Stimulated activated CD4-positive, alpha-beta T cell treated with anti-CD3 and anti-CD28 coated beads, Interleukin-1b, Interleukin-23, amount 100 ng/mL, for 1 hour (primary cell): ENCODE measurements at places on chromosomes 5 and 9.

GRCh38 chr5:59756373-59757035, 137.0 kb downstream of the PDE4D start:
- DNase-seq, result no peak

GRCh38 chr5:131104169-131104808, 60.8 kb downstream of the HINT1 start:
- DNase-seq, result no peak

GRCh38 chr9:91536211-91536691, 112.6 kb upstream of the NFIL3 start:
- no peak for DNase-seq

GRCh38 chr5:141518618-141519015, 29.7 kb downstream of the PCDHGC5 start:
- DNase-seq, result no peak

GRCh38 chr5:1020452-1020961, 11.9 kb downstream of the NKD2 start:
- DNase-seq, result no peak

DNA sequence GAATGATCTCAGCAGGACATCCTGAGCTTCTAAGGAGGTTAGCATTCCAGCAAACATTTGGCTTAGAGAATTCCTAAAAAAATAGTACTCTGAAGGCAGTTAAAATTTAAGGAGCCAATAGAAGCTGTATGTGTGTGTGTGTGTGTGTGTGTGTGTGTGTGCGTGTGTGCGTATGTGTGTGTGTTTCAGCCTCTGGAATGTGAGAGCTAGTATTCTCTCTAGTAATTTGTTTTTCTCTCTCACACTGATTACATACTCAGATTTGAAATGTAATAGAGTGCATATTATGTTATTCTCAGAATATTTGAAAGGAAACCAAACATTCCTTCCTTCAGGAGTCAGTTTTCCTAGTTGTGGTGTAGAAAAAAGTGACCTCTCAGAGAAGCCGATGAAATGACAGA, 279.6 kb downstream of the TMEM38B start:
- DNase-seq, result no peak

GRCh38 chr5:97096191-97096590, 46.2 kb downstream of the LIX1 start:
- no peak for DNase-seq

DNA sequence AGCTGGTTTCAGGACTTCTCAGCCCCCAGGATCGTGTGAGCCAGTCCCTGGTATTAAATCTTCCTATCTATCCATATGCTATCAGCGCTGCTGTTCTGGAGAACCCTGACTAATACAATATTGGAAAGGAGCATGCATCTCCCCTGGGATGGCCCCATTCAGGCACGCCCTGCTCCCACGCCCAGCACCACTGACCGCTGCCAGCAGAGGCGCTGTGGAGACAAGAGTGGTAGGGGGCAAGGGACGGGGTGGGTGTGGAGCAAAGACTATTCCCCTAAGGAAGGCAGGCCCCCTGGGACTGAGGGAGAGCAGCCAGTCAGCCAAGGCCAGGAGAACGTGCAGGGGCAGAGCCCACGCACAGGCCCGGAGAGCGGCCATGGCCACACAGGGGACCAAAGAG, 116.0 kb downstream of the VAV2 start:
- DNase-seq, result no peak

- no peak for DNase-seq
Measured at GRCh38 chr9:135410831-135411473, 68.6 kb upstream of the PPP1R26 start.

DNA sequence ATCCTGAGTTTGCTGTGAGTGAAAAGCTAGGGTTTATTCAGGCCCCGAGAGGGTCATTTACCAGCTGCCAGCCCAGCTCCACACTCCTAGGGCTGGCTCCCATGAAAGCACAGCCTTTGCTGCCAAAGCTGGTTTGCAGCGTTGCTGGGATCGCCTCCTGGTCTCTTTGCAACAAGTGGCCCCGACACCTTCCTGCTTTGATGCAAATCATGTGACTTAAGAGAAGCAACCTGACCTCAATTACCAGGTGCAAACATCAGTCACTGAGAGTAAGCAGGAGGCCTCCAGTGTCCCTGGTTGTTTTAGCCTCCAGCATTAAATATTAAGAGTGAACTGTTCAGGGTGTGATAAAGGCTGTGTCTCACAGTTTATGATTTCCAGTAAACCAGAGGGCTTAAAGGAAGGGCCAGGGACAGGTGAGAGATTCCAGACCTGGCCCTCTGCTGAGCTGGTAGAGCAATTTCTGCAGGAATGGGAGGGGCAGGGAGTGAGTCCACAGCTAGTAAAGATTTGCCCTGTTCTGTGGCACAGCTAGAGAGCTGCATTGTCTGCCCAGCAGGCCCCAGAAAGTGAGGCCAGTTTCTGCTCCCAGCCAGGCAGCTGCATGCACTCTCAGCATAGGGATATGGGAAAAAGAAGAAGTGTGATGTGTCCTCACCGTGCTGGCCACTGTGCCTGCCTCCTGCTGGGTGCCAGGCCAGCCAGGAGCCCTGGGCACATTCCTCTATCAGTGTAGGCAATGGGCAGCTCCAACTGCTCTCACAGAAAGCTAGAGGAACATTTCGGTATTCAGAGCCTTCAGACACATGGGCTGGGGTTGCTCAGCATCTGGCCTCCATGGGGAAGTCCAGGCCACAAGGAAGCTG, 58.0 kb downstream of the SLC22A5 start:
- DNase-seq, result no peak

DNA sequence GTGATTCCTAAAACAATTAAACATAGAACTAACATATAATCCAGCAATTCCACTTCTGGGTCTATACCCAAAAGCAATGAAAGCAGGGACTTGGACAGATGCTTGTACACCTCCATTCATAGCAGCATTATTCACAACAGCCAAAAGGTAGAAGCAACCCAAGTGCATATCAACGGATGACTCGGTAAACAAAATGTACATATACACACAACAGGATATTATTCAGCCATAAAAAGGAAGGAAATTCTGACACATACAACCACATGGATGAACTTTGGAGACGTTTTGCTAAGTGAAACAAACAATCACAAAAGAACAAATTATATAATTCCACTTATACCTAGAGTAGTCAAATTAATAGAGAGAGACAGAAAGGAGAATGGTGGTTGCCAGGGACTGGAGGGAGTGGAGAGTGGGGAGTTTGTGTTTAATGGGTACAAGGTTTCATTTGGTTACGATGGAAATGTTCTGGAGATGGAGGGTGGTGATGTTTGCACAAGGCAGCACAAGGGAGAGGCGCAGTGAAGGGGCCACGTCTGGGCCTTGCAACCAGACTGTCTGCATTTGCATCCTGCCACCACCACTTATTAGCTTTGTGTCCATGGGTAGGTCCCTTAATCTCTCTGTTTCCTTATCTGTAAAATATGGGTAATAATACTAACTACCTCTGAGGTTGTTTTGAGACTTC, 36.3 kb upstream of the RLN1 start:
- DNase-seq, result no peak

DNA sequence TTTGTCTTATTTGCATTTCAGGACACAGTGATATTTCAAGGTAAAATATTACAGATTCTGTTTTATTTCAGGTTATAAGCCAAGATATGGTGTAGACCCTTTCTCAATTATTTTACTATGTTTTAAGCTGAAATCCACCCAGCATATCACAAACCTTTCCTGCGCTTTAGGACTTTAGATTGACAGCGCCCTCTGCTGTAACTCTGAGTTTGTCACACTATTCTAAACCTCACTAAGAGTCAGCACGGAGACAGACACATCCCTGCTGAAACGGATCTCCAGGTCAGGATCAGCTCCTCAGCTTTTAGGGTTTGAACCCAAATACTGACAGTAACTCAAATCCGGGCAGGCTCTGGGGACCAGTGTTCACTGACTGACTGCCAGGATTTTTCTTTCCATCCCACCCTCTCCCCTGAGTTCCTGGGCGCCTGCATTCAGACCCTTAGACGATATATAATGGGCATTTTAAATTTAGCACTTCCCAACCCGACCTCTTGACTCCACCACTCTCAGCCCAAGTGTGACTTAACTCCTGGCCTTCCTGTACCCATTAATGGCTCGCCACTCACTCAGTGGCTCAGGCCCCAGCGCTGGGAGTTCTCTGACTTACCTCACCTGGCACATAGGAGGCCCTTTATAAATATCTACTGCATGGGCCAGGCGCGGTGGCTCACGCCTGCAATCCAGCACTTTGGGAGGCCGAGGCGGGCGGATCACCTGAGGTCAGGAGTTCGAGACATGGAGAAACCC, 33.5 kb downstream of the TLX3 start:
- no peak for DNase-seq

- DNase-seq, result no peak
Measured at GRCh38 chr9:93254806-93255493, 71.0 kb downstream of the WNK2 start.

GRCh38 chr9:21616082-21616778, 134.1 kb upstream of the IFNE start:
- no peak for DNase-seq

DNA sequence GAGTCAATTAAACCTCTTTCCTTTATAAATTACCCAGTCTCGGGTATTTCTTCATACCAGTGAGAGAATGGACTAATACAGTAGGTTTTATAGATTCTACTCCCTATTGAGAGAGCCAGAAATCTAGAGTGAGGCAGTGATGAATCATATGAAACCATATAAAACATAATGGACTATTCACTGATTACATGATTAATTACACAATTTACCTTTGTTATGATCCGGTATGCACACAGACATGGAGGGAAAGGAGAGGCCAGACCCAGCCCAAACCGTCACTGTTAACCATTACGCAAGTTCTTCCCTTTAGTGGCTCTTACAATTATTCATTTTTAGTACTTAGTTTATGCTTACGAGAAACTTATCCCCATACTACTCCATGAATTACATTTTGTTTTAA, 205.0 kb downstream of the DNAH5 start:
- DNase-seq, result no peak

DNA sequence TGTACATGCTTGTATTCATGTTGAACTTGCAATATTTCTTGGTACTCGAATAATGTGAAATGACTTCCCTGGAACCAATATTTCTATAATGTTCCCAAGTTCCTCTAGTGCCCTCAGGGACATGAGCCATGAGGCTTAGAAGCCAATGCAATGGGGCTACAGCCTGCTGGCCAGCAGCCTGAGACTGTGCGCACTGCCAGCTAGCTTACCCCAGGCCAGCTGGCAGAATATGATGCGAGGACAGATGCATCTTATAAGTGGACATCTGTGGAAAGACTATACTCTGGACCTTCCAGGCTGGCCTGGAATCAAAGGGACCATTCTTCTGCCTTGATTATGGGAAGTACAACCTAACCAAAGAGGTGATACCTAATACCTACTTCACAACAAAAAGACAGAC, 1862.0 kb upstream of the ACO1 start:
- no peak for DNase-seq

GRCh38 chr5:10418654-10419345, 22.9 kb upstream of the ROPN1L start:
- no peak for DNase-seq

- no peak for DNase-seq
Measured at GRCh38 chr5:132224716-132225115, 2.9 kb downstream of the P4HA2 start.

- DNase-seq, result no peak
Measured at GRCh38 chr5:17360879-17361278, 137.2 kb upstream of the TAF11L2 start.

- DNase-seq, result no peak
Measured at GRCh38 chr5:2780421-2781171, 29.1 kb upstream of the IRX2 start.

- DNase-seq, result no peak
Measured at GRCh38 chr5:71537687-71538086, 49.5 kb upstream of the MCCC2 start.

GRCh38 chr5:68479524-68479923, 264.0 kb downstream of the PIK3R1 start:
- no peak for DNase-seq

DNA sequence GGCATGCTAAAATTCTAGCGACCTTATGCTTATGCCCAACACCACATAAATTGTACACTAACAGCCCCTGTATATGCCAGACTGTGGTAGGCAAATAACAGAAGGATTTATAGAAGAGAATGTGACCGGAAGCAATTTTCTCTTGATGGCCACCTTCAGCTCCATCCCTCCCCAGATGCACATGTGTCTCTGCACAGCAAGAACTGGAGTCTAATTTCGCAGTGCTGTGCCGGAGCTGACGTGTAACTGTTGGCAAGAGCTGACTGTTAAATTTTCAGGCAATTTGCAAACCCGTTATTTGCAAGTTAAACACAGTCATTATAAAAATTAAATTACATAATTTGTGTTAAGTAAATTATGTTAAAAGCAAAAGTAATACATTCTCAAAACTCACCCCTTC, 48.4 kb downstream of the PCA3 start:
- DNase-seq, result no peak

- DNase-seq, result no peak
Measured at GRCh38 chr5:172528440-172528839, 74.1 kb upstream of the SH3PXD2B start.

DNA sequence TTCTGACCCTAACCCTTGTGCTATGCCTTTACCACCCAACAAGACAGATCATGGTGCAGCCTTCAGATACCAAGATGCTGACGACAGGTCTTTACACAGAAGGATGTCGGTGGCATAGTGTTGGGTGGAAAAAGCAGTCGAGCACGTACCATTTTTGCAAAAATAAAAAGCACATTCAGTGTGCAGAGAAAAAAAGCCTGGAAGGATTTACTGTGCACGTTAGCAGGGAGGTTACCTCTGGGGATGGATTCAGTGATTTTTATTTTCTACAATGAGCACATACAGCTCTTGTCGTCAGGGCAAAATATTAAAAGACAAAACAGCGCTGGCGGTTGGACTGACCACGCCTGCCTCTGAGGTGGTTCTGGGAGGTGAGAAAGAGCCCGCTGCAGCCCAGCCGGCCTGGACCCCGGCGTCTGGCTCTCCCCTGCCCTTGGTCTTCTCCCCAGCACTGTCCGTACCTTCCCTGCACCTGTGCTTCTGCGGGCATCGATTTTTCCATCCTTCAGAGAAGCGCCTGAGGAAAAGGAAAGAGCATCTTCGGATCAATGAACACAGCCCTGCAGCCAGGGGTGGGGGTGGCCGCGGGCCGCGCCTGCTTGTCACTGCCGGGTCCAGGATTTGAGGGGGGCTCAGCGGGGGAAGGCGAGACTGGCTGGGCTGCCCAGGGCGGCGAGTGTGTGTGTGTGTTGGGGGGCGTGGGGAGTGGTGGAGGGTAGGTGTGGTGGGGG, 200.0 kb upstream of the IER5L start:
- DNase-seq, result no peak

GRCh38 chr9:38084556-38084880, 15.5 kb upstream of the SHB start:
- DNase-seq, result no peak

DNA sequence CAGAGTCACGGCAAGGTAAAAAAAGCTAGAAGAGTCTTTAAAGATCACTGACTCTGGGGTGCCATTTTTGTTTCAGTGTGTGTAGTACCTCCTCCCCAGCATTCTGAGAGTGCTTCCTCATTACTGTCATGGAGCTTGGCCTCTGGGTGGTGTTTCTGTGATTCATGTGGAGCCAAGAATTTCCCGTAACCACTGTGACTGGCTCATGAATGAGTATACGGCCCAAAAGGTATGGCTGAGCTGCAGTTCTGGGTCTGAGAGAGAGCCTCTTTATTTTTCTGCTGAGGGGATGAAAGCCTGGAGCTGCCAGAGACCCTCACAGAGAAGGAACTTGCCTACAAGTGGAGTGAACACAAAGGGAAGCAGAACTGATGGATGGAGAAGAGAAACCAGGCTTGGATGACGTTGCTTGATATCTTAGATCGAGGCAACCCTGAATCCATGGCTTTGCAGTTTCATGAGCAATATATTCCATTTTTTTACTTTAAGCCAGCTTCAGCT, 85.6 kb downstream of the PTTG1 start:
- DNase-seq, result no peak
